NCI-H2171 (cell line): ENCODE measurements at places on chromosomes 11 and 22.

DNA sequence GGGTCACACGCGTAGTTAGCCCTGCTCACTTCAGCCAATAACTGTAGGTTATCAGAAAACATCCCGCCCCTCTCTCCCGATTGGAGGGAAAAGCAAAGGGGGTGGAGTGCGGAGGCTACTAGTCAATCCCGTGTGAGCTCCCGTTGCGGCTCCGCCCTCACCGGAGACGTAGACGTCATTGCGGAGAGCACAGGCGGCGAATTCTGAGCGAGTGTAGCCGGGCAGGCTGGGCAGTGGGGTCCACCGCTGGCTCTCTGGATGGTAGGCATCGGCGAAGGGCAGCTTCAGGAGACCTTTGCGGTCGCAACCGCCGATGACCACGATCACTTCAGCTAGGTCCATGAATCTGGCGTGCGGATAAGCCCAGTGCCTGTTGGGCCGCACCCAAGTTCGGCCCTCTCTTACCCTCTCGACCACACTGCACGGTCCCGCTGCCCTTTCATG, 4.7 kb downstream of the KLHL35 start:
- no peak for DNase-seq

GRCh38 chr11:100663583-100663982, 23.5 kb upstream of the ARHGAP42 start:
- DNase-seq = no peak

DNA sequence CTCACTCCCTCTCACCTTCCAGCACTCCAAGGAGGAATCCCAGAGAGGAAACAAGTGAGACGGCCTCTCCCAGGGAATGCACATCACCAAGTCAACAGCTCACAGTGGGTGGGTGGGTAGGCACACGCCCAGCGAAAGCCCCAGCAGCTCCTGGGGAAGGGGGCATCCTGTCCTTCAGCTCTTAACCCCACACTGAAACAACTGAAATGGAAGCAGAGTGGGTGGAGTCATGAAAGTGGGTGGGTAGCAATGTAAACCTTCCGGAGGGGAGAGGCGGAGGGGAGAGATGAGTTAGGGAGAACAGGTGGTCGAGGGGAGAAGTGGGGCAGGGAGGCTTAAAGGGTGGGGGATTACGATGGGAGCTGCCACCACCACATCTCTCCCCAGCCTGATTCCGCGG, 5.4 kb downstream of the MCHR1 start:
- DNase-seq = no peak

GRCh38 chr11:75313513-75314272, 37.8 kb downstream of the ARRB1 start:
- DNase-seq = no peak

DNA sequence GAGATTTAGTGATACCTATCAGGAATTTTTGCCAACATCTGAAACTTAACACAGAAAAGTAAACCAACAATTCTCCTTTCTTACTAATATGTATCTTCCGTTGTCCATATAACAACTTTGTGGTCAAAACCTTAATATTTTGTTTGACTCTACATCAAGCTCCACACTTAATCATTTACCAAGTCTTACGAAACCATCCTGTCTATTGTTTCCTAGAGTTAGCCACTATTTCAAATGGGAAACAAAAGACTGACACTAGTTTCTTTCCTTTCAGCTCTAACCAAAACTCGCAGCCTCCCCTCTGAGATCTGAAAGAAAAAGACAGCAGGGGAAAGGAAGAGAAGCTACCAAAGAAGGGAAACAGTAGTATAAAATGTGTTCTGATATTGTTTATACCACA, 26.5 kb upstream of the PRDM10 start:
- no peak for DNase-seq

- DNase-seq = no peak
Measured at GRCh38 chr11:62710001-62710345, 2.5 kb downstream of the GNG3 start.

- no peak for DNase-seq
Measured at GRCh38 chr11:4539603-4540219, 5.3 kb upstream of the OR52M1 start.

DNA sequence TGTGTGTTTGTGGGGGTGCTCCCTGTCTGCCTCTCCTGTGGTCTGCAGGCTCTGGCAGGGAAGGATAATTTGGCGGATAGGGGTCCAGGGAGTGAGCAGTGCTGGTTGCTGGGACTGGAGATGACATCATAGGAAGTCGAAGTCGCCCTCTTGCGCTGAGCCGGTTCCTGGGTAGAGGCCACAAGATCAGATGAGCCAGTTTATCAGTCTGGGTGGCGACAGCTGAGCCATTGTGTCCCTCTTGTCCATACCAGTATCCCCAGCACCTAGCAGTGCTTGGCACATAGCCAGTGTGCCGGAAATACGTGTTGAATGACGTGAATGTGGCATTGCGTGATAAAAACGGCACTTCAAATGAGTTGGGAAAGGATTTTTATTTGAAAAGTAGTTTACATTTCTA, 9.8 kb downstream of the APOL5 start:
- DNase-seq = no peak

DNA sequence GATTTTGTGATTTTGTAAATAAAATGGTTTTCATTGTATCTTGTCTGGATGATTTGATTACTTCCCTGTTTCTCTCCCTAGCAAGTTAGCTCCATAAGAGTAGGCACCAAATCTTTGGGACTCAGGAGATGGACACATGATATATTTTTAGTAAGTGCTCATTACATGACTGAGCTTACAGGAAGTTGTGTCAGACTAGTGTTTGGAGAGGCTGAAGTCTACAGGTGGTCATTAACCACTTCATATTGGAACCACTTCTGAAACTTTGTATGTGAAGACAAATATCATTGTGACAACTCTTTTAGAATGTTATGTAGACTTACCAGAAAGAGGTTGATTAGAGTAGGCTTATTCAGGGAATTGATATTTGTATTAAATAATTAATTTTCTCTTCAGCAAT, 19.1 kb downstream of the ARHGAP42 start:
- DNase-seq = no peak

DNA sequence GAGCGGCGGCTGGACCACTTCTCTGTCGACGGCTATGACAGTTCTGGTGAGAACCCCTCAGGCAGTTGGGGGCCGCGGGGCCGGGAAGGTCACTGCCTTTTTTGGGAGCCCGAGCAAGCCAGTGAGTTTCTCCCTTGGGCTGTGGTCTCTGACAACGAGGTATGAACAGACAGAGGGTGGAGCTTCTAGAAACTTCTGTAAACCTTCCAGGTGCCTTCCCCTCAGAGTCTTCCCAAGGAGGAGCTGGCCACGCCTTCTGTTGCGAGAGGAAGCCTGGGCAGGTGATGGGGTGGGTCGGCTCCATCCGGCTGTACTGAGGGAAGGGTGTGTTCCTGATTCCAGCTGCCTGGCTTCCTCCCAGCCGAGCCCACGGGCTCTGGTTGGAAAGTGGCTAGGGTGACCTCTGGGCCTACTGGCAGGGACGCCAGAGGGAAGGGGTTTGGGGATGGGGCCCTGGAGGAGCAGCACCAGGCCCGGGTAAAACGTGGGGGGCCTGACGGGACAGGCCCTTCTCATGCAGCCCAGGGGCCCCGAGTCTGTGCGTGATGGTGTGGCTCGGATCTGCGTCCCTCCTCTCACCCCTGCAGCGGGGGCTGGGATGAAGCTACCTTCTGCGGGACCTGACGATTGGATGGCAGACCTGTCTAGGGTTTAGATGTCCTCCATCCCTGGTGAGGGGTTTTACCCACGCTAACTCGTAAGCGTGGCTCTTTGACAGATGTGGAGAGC, 110.8 kb downstream of the KCNQ1OT1 start:
- DNase-seq = no peak

GRCh38 chr11:74319139-74319816, 7.8 kb upstream of the P4HA3 start:
- no peak for DNase-seq

- no peak for DNase-seq
Measured at GRCh38 chr11:98047647-98048046, 973.1 kb upstream of the CNTN5 start.
